ENCODE measurements at places on chromosomes 7 and 10. TPM values are rescaled to one million over a fixed set of nuclear protein-coding genes. Genes with fewer than 3 reads are reported as not detected.

CNNM1 gene
- 0.36 TPM for total RNA-seq

STARD3NL gene
- total RNA-seq, result 61.1 TPM

LBX1 gene
- total RNA-seq, result not detected

EPO gene
- 0.22 TPM for total RNA-seq

SLC12A9 gene
- total RNA-seq, result 57.9 TPM

DNA sequence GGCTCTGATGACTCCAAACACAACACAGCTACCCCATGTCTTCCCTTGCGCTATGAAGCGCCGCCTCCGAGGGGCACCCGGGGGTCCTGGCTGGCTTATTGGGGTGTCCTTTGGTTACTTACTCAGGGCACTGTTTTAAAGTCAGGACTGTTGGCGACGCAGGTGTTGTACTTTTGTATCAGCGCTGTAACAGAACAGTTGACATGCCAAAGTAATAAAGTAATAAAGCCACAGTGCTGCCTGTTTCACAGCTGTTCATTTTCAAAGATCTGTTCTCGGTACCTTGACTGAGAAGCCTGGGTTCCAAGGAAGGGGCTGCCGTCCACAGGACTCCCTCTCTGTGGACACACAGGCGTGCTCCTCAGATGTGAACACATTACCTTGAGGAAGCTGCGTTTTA, 64.1 kb downstream of the WDR37 start:
- no peak overlapping the region for H3K4me3 ChIP-seq
- no peaks in the 10 kb centered on the region for H3K27me3 ChIP-seq
- peaks cover 31% of the 10 kb centered on the region for H3K36me3 ChIP-seq
- peak overlapping the region; percentile 47 for H3K27ac ChIP-seq
- no peak for DNase-seq

- no peak for DNase-seq
- peaks cover 14% of the 10 kb centered on the region for H3K36me3 ChIP-seq
- peak overlapping the region; percentile 29 for H3K27ac ChIP-seq
- peaks cover 12% of the 10 kb centered on the region for H3K4me1 ChIP-seq
- no peaks in the 10 kb centered on the region for H3K27me3 ChIP-seq
Measured at GRCh38 chr7:3942816-3943745, 642.0 kb downstream of the SDK1 start.

- no peak for DNase-seq
- no peaks in the 10 kb centered on the region for H3K27me3 ChIP-seq
- H3K4me1 ChIP-seq, result peaks cover 37% of the 10 kb centered on the region
- H3K27ac ChIP-seq, result peak overlapping the region; percentile 43
- no peak overlapping the region for H3K4me3 ChIP-seq
Measured at GRCh38 chr7:158029509-158029908, 558.1 kb downstream of the PTPRN2 start.

GRCh38 chr10:100744136-100744986, 1.0 kb upstream of the PAX2 start:
- no peak overlapping the region for H3K27ac ChIP-seq
- peaks cover 89% of the 10 kb centered on the region for H3K27me3 ChIP-seq
- peaks cover 20% of the 10 kb centered on the region for H3K4me1 ChIP-seq
- H3K36me3 ChIP-seq, result no peaks in the 10 kb centered on the region
- DNase-seq, result no peak

DNA sequence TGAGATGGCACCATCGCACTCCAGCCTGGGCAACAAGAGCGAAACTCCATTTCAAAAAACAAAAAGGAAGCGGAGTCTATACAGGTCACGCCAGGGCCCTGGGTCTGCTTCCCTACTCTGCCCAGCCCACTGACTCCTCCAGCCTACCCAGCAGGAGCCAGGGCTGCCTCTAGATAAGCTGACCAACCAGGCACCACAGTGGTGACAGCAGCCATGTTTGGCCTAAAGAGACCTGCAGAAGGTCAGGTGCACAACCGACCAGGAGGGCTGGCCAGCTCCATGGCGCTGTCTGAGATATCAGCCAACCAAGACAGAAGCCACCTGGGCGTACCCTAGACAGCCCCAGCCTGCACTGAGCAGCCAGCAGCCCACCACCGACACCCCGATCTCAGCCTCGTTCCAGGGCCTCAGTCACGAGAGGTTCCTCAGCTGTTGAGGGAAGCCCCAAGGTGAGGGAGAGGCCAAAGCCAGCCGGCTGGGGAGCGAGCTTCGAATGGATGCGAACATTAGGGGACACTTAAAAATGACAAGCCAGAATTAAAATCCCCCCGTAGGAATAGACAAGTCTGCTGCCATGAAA, 24.4 kb upstream of the PWWP2B start:
- peaks cover 5% of the 10 kb centered on the region for H3K27me3 ChIP-seq
- DNase-seq, result no peak
- H3K36me3 ChIP-seq, result peaks cover 17% of the 10 kb centered on the region
- H3K27ac ChIP-seq, result no peak overlapping the region

- H3K4me3 ChIP-seq, result no peak overlapping the region
- H3K27me3 ChIP-seq, result no peaks in the 10 kb centered on the region
- DNase-seq, result no peak
Measured at GRCh38 chr7:137953665-137954470, 48.0 kb downstream of the CREB3L2 start.

DNA sequence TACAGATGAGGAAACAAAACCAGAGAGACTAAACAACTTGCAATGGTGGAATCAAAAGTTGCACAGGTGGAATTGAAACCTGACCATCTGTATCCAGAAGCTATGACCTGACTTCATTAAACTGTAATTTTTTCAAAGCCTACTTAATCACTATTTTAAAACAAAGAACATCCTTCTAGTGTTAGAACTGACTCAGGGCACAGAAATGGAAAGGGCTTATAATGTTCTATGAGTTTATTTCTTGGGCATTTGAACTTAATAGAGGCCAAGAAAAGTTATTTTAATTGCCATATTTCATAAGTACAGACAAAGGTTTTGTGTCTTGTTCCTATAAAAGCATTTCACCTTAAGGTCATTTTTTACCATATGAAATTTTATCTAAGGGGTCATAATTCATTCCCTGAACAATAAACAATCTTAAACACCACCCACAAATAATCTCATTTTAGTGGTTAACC, 8.8 kb downstream of the ITGB1 start:
- H3K27ac ChIP-seq, result no peak overlapping the region
- H3K4me1 ChIP-seq, result peaks cover 63% of the 10 kb centered on the region
- no peak for DNase-seq
- H3K4me3 ChIP-seq, result no peak overlapping the region
- H3K36me3 ChIP-seq, result peaks cover 3% of the 10 kb centered on the region
